ENCODE measurements at places on chromosomes 13 and 19.

- DNase-seq = no peak
These were observed 41.2 kb downstream of the STK24 start for GRCh38 chr13:98535501-98536354.

- peak; percentile 6 for DNase-seq
These were observed 202.2 kb downstream of the SUCLA2 start for GRCh38 chr13:47798906-47799305.

- no peak for DNase-seq
These were observed 203.8 kb downstream of the TUBA3C start for GRCh38 chr13:18977857-18978256.

DNA sequence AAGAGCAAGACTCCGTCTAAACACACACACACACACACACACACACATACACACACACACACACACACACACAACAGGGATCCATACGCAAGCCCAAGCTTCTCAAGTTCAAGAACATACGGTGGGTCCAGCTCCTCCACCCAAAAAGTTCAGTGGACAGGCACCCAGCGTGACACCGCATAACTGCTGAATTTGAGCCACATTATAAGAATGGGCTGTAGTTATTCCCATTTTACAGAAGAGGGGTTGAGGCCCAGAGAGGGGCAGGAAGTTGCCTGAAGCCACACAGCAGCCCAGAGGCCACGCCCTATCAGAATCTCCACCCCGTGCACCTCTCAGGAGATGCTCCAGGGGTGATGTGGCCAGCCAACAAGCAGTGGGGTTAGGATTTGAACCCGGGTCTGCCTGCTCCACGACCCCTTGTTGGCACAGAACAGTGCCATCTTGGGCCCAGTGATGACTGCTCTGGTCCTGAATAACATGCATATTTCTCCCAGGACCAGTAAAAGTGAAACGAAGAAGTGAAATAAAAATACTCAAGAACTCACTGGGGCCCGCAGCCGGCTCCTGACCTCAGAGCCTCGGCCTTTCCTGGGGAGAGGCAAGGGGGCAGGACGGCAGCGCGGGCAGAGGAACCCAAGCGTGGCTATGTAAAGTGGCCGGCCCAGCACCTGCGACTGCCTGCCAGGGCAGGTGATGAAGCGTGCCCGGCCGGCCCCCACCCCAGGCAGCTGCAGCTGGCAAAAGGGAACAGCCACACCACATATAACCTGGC, 61.9 kb downstream of the AP1M1 start:
- no peak for DNase-seq
